ENCODE measurements at places on chromosomes 1 and 21.

GRCh38 chr1:179121159-179121938 lies 39.5 kb downstream of the TOR3A start:
- DNase-seq: no peak

DNA sequence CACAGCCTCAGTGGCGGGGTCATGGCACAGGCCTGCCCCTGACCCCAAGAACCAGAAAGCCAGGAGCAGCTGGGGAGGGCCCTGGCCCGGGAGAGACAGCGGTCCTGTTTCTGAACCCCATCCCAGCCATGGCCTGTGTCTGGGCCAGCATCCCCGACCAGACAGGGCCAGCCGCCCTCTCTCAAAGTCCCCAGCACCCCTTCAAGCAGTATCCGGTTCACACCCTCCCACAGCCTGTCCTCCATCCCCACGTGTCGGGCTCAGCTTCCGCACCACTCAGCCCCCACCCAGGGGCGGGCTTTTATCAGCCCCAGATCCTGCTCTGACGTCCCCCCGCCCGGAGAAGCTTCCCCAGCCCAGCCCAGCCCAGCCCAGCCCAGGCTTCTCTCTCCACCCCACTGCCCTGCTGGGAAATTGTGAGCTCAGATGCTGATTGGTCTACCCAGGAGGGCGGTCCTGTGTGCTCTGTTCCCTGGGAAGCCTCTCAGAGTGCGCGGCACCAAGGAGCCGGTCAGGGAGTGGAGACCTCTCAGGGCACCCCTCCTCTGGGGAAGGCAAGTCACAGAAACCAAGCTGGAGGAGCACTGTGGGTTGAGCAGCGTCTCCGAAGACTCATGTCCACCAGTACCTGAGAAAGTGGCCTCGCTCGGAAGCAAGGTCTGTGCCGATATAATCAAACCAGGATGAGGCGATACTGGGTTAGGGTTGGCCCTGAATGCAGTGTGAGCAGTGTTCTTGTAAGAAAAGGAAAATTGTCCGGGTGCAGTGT lies 4.7 kb upstream of the FAAP20 start:
- peak; percentile 63 for DNase-seq

DNA sequence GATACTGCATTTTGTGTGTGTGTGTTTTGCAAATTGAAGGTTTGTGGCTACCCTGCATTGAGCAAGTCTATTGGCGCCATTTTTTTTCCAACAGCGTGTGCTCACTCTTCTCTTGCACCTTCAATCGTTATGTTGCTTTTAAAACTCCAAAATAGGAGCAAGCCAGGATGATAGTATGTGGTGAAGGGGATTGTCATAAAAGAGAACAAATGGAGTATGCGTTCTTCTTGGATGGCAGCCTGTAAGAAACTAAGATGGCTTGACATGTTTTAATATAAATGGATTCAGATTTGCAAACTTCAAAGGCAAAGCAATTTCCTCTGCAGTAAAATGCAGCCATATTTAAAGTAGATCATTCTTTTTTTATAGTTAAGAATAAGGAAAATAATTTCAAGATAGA lies 43.2 kb upstream of the KCNK1 start:
- no peak for DNase-seq

- DNase-seq: no peak
Measured at GRCh38 chr1:62082456-62083363, 111.9 kb upstream of the L1TD1 start.

DNA sequence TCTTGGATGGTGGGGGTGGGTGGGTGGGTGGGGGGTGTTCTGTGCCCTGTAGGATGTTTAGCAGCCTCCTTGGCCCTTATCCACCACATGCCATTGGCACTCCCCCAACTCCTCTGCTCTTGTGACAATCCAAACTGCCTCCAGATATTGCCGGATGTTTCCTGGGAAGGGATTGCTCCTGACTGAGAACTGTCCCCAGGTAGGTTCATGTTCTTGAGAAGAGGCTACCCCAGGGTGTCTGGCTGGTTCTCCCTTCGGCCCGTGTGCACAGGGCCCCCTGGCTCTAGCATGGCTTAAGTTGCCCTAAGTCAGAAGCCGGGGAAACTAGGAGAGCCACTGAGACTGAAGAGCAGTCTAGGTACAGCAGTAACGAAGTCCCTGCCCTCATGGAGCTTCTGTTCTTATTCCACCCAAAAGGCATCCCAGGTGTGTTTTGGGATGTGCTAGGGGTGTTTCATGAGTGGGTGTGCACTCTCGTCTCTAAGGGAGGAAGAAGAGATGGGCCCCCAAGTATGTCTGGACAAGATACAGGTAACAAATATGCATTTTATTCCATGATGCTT lies 19.8 kb upstream of the THRAP3 start:
- DNase-seq: no peak

DNA sequence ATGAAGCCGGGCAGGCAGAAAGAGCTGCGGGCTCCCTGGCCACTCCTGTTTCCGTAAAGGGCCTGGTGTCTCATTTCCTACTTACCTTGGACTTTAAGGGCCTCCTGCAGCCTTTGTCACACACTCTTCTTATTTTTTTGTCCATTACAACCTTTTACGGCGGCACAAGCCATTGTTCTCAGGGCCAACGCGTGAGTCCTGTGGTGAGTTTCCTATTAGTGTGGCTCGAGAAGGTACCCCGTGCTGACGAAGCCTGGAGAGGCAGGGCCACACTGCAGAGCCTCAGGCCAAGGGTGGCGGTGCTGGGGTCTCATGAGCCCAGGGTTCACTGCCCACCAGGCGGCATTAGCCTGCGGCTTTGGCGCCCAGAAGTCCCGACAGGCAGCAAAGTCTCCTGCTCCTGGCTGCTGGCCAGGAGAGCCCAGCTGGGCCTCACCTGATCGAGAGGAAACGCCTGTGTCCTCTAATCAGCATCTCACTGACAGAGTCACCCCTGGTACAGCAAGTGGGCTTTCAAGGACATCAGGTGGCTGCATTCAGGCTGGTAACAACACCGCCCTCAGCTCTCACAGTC lies 62.0 kb downstream of the SIK1 start:
- no peak for DNase-seq

DNA sequence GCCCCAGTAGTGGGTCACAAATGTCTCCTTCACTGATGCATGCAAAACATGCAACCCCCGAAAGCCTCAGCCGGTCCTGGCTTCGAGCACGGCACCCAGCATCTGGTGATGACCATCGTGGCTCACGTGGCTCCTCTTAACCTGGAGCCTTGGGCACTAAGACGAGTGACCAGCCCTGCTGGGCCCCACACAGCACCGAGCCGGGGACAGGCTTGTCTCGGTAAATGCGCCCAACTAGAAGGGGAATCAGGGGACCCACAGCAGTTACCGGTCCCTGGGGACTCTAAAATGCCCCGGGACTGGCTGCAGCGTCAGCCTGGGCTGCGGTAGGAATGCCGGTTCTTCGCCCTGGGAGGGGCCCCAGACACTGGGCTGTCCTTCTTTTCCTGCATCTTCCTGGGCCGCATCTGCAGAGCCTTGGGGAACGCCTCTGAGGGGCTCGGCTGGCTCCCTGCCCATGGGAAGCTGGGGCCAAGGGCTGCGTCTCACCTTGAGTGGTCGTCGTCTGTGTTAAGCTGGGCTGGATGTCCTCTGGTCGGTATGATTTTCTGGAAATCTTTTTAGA lies 13.1 kb upstream of the TTC34 start:
- DNase-seq: no peak

GRCh38 chr21:31261759-31262158 lies 82.3 kb downstream of the TIAM1 start:
- no peak for DNase-seq

DNA sequence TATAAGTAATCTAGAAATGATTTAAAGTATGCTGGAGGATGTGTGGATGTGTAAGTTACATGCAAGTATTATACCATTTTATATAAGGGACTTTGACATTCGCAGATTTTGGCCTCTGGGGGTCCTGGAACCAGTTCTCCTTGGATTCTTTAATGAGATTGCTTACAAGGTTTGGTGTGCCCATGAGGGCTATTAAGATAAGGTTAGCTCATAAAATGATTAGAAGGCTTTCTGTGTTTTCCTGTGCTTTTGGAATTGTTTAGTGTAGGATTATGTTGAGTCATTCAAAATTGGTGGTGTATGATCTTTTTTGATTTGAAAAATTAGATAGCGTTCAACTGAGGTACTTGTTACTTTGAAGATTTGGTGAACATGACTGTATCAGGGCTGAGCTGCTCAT lies 5.6 kb downstream of the USP25 start:
- DNase-seq: no peak

GRCh38 chr1:54837002-54837853 lies 36.1 kb upstream of the TTC22 start:
- DNase-seq: no peak
